Colonic mucosa (tissue), 4 donors: ENCODE measurements at places on chromosomes 3 and 15. TPM values are rescaled to one million over a fixed set of nuclear protein-coding genes. Genes with fewer than 3 reads are reported as not detected.

ZPLD1 gene
- total RNA-seq: 0.05 TPM

FANCD2 gene
- 31.1 TPM for total RNA-seq

RGMA gene
- 12.4 TPM for total RNA-seq

RPP14 gene
- total RNA-seq: 19.5 TPM

CLDN16 gene
- total RNA-seq: not detected

TAGLN3 gene
- total RNA-seq: 1.8 TPM

MFN1 gene
- total RNA-seq: 53.3 TPM

ADCY5 gene
- 7.8 TPM for total RNA-seq

CTXN2 gene
- total RNA-seq: 0.16 TPM

SLCO3A1 gene
- total RNA-seq: 11.4 TPM

ZCWPW2 gene
- total RNA-seq: 0.32 TPM

DNA sequence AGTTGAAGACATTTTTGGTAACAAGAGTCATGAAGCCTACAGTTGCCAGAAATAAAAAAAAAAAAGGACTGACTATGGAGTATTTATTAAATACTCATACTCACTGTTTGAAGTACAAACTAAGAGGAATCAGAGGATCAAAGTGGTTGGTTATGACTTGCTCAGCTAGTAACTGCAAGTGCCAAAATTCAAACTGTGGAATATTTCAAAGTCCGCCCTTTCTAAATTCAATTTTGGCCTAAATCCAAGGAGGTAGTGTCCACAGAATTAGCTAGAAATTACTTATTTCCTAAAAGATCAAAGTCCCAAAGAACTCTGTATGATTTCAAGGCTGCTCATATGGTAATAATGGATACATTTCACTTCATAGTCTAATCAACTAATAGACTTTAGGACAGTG, 274.5 kb downstream of the ZBTB20 start:
- no peak for DNase-seq

GRCh38 chr3:3851621-3852323, 52.5 kb downstream of the LRRN1 start:
- no peak for DNase-seq

GRCh38 chr15:100275641-100276040, 66.1 kb downstream of the ADAMTS17 start:
- DNase-seq: no peak

DNA sequence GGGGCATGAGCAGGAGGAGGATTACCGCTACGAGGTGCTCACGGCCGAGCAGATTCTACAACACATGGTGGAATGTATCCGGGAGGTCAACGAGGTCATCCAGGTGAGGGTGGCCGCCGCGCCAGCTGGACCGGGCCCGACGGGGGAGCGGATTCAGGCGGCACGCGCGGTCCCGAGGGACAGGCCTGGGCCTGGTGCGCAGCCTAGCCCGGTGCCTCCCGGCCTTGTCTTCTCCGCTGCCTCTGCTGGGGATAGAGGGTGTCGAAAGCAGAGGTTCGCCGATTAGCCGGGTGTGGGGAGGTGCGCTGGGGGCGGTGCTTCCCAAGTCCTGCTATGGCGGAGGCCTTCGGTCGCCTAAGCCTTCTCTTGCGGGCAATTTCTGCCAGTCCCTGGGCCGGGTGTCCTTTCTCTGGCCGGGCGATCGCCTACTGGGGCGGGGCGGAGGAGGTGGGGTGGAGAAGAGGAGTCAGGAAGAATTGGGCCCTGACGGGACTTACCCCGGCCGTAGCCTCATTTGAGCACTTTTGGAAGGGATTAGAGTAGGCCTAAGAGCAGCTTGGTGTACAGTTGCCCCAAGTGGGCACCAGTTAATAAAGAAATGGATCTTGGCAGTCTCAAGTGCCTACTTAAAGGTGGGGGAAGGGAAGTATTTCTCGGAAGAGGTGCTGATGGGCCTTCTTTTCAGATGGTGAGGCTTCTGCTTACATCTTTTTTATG, 940 bp downstream of the ARIH1 start:
- DNase-seq: peak; percentile 78

GRCh38 chr15:100731267-100732152, 129.1 kb downstream of the ASB7 start:
- no peak for DNase-seq

DNA sequence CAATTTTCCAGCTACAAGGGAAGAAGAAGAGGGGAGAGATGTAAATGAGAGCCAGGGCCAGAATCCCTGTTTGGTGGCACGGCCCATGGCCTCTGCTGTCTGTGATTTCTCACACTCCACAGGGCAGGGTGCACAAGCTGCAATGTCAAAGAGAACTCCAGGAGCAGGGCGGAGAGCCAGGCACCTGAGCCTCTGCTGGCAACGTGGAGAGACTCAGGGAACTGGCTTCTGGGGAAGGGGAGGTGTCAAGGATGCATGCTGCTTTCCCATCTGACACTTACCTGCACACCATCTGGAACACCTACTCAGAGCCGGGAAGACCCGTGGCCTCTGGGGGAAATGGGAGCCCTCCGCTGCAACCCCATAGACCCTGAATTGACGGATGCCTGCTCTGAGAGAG, 507.5 kb upstream of the NR2F2 start:
- no peak for DNase-seq

GRCh38 chr15:93082861-93083260, 6.2 kb downstream of the RGMA start:
- no peak for DNase-seq

GRCh38 chr15:78440375-78441373, 2.7 kb downstream of the IREB2 start:
- DNase-seq: no peak

GRCh38 chr3:31448035-31448881, 84.5 kb upstream of the STT3B start:
- peak; percentile 42 for DNase-seq

DNA sequence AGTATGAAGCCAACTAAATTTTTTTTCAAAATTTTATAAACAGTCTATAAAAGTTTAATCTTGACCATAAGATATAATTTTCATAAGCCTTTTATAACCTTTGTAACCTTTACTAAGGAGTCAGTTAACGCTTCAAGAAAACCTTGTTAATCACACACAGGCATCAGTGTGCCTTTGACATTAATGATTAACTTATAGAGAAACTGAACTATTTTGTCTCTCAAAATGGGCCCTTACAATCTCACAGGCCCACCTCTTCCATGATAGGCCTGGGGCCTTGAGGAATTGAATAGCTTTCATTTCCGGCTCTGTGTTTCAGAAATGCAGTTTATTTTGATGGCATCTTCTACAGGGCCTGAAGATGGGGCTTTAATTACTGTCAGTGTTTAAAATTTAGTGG, 70.1 kb downstream of the CD200 start:
- DNase-seq: no peak

- DNase-seq: no peak
Observed at GRCh38 chr3:50473768-50474167, 29.7 kb downstream of the CACNA2D2 start.

GRCh38 chr3:78434801-78435200, 1333.0 kb downstream of the ROBO1 start:
- DNase-seq: no peak

GRCh38 chr15:59189241-59189640, 17.4 kb upstream of the LDHAL6B start:
- no peak for DNase-seq

DNA sequence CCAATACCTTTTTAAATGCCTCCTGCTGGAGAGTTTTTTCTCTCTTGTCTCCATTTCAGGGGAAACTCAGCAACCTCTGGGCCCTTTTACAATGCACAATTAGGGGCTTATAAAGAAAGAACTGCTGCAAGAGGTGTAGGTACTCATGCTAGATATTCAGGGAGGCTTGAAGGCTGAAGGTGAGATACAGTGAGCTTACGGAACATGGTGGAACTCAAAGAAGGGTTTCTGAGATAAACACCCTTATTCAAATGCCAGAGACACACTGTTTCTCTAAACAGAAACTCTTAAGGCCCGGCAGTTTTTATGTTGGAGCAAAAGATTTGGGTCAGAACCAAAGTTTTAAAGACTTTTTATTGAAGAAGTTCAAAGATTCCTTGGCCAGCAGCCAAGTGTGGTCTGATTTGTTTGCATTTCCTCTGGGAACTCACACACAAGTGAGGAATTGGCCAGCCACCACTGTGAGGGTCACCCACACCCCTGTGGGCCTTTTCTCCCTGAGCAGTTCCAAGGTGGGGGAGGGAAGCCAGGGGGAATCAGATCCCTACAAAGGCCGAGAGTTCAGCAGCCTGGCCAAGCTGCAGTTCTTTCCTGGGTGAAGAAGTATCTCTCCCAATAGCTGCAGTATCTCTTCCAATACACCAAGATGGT, 47.8 kb downstream of the TNFAIP8L3 start:
- peak; percentile 76 for DNase-seq

- DNase-seq: no peak
Observed at GRCh38 chr3:150015901-150016300, 45.2 kb upstream of the PFN2 start.

DNA sequence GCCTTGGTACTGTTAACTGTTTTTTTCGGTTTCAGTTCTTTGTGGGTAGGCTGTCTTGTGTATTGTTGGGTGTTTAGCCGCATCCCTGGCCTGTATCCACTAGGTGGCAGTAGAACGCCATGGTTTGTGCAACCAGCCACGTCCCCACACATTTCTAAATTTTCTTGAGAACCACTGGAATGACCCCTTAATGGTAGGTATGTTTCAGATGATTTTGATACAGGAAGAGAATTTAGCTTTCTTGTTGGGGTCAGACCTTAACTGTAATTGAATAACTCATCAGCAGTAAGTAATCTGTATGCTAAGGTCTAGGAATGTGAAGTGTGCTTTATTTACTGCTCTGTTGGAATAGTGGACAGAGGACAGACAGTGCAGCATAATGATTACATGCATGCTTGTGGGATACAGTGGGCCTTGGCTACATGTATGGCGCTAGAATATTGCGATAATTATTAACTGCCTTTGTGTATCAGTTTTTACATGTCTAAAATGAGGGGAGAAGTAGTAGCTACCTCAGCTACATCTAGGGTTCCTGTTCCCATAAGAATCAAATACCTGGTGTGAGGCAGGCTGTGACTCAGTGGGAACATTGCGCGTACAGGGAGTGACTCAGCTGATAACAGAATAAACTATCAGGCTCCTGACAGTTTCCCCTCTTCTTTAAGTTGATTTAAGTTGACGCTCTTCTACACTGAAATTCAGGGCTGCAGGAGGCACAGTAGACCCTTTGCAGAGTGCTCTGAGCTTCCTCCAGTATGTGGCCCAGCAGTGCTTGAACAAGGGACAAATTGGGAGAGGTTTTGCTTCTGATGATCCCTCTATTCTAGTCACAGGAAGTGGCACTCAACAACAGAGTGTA, 25.0 kb upstream of the GPR171 start:
- peak; percentile 81 for DNase-seq

GRCh38 chr3:69740103-69741021, 1.1 kb downstream of the MITF start:
- peak; percentile 70 for DNase-seq

DNA sequence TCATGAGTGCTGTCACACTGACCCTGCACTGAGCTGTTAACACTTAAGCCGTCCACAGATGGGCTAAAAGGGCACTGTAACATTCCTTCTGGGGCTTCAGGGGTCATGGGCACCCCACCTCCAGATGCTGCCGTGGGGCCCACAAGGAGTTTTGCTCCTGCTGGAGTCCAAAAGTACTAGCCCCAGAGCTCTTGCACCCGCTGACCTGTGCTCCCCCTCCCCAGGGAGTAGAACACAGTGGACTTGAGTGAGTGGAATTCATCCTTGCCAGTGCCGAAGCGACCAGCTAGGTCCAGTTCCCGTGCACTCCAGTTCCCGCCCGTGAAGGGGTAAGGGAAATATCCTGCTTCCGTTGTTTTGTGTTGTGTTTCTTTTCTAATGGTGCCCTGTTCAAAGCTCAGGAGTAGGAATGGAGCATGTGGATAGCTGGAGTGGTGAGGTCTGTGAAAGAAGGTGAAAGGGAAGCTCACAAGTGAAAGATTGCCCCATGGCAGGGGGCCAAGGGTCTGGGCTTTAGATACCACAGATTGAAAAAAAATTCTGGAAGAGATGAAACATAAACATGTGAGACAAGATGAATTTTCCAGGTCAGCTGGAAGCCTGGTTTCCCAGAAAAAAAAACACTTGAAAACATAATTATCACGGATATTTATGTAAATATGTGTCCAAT, 36.6 kb downstream of the SLCO2A1 start:
- no peak for DNase-seq

- DNase-seq: peak; percentile 55
Observed at GRCh38 chr15:92811148-92811913, 88.8 kb upstream of the CHD2 start.

GRCh38 chr15:50940506-50940905, 32.0 kb downstream of the AP4E1 start:
- DNase-seq: no peak

DNA sequence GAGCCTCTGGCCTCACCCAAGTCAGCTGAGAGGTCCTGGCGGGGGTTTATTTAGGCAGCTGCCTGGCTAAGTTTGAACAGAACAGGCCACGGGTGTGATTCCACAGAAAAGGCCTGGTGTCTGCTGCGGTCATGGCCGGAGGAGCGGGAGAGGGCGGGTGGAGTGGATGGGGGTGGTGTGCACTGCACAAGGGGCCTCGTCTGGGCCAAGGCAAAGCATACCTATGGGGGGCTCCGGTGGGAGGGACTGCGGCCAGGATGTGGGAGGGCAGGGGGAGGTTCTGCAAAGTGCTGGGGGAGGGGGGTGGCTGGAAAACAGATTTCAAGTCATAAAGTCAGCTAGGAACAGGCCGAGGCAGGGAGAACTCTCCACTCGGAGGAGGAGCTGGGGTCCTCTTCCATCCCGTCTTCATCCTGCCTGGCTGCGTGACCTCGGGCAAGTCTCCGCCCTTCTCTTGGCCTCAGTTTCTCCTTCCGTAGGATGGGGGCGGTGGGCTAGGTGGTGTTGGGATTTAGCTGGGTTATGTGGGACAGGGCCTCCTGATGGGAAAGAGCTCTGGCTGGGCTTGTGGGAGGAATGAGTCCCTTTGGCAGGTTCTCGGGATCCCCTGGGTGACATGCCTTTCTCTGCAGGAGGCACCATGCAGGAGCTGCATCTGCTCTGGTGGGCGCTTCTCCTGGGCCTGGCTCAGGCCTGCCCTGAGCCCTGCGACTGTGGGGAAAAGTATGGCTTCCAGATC, 878 bp downstream of the ISLR start:
- no peak for DNase-seq

DNA sequence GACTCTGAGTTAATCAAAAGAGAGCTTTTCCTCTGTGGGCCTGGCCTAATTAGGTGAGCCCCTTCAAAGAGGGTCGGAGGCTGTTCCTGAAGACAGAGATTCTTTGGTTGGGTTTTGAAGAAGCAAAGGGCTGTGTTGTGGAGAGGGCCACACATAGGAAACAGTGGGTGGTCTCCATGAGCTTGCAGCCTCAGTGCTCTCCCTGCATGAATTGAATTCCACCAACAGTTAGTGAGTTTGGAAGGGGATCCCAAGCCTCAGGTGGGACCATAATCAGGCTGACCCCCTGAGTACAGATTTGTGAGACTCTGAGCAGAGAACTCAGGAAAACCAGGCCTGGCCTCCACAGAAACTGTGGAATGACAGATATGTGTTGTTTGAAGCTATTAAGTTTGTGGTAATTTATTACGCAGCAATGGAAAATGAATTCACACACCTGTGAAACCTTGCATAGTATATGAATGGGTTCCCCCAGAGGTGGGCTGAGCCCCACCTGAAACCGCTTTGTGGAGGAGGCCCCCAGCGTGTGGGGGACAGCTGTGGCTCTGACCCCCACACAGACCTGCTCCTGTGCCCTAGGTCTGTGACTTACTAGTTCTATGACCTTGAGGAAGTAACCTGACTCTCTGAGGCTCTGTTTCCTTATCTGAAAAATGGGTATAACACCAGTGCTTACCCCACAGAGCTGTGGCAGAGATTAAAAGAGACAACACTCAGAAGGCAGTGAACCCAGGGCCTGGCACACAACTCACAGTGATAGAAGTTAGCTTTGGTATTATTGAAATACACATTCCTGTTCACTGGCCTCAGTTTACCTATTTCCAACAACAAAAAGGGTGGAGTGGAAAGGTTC, 431.3 kb downstream of the FOXP1 start:
- DNase-seq: no peak
